ENCODE measurements at places on chromosomes 12 and 14.
A peak's percentile ranks its signal among the peaks of the same experiment; 100 is the strongest.

GRCh38 chr12:25713264-25713663, 160.2 kb upstream of the LMNTD1 start:
- no peak for DNase-seq

DNA sequence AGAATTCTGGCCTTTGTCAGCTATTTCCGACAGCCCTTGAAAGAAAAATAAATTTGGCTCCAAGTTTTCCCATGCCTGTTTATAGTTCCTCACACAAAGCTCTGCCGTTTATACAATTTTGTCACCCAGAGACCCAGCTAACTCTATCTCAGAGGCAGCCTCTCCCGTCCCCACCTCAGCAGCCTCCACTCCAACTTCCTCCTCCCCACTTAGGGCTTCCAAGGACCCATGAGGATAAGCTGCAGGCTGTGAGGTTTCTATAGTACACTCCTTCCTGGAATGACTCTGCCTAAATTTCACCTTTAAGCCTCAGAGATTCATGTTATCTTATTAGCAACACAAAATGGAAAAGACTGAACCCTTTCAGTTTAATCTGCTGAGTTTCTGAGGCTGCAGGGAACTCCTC, 71.8 kb downstream of the TTC9 start:
- no peak for DNase-seq

- no peak for DNase-seq
Observed at GRCh38 chr14:72644758-72645489, 249.0 kb downstream of the DPF3 start.

DNA sequence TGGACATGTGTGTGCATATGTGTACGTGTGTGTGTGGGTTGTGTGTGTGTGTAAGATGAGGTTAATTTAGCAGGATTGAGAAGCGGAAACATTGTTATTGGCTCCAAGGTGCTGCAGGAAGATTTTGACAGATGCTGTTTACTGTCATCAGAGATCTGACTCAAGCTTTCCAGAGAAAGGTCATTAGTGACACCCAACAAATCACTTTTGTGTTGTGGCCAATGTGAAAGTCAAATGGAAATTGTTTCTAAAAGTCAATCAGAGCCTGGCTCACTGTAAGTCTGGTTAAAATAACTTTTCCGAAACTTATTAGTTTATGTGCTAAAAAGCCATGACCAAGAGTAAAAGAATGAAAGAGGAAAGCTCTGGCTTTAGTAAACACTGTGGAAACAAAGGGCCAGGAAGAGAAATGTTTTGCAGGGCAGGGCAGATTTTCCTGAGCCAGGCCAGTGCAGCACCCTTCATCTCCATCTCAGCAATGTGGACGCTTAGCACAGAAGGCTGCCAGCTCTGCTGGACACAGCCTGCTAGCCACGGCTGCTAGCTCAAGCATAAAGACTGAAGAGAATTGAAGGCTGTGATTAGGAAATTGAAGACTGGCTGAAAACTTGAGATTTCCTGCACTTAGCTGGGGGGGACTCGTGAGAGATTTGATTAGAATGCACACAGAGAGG, 235.8 kb downstream of the NEDD1 start:
- no peak for DNase-seq

DNA sequence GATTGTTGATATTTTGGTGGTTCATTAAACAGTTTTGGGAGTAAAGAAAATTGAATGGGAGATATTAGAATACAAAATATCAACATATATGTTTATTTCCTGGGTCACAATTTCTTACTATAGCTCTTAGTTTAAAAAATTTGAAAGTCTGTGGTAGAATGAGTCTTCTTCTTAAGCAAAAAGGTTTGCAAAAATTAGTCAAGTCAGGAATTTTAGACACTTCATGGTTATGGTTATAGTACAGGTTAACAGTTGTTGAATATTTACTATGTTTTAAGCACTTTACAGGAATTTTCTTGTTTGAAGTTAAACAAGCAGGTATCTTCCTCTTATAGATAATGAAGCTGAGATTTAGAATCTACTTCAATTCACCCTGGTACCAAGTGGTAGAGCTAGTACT, 56.8 kb downstream of the USP15 start:
- DNase-seq: no peak

- DNase-seq: no peak
Observed at GRCh38 chr12:108253540-108253939, 85.6 kb downstream of the CMKLR1 start.

DNA sequence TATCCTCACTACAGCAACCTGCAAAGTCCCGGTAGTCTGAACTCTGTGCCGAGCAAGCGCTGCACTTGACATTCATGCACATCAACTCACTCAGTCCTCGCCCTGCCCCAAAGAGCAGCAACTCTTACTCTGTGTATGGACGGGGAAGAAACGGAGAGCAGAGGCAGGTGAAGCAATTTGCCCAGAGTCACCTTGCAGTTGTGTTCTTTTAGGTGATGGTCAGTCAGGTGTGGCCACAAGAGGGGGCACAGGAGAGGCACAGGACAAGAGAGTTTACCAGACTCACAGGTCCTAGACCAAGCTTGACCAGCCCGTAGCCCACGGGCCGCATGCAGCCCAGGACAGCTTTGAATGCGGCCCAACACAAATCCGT, 39.1 kb downstream of the TSPAN11 start:
- DNase-seq: no peak

DNA sequence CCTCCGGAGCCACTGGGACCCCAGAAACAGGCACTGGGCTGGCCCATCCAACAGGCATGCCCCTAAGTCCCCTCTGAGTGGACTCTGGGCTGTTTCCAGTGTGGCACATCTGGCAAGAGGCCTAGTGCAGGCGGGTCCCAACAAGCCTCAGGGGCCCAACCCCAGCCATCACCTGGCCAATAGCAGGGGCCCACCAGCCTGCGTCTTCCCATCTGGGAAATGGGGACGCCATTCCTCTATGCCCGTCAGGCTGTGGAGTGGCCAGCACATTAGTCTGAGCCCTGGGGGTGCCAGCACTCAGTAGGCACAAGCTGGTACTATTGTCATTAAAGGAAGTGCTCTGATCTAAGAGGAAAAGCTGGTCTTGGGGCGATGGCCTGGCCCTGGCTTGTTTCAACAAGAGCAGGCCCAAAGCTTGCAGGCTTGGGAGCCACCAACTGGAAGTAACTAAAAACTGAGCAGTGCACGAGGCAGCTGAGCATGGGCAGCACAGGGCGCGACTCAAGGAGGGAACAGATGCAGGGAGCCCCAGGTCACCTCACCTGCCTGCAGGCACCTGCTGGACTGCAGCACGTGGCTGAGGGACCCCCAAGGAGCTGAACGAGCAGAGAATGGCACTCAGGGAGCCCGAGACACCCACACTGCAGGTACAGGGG, 8.4 kb downstream of the DEGS2 start:
- no peak for DNase-seq

DNA sequence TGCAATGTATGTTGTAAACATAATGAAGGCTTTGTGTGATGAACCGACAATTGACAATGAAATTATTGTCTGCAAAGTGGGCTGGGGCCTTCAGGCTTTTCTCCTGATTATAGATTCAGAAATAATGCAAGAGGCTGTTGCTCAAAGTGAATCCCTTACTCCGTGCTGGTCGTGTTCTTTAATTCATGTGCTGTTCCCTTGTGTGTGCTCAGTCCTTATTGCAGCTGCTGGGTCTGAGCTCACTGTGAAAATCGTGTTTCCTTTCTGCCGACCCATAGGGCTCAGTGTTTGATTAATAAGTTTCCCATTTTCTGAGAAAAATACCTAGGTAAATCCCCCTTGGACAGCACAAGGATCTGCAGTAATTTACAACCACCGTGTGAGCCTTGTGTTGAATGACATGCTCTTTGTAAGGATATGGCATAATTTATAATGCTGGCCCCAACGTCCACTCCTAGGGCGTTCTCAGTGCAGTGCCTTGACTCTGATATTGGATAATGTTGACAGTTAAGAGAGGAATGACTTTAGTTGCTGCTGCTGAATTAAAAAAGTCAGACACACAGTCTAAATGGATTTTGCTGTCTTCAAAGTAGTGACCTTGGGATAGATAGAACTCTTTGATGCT, 81.6 kb downstream of the RGS6 start:
- no peak for DNase-seq

- DNase-seq: peak; percentile 0
Observed at GRCh38 chr12:34405286-34406227, 383.3 kb downstream of the ALG10 start.

GRCh38 chr12:76041406-76041805, 9.8 kb upstream of the PHLDA1 start:
- DNase-seq: no peak

DNA sequence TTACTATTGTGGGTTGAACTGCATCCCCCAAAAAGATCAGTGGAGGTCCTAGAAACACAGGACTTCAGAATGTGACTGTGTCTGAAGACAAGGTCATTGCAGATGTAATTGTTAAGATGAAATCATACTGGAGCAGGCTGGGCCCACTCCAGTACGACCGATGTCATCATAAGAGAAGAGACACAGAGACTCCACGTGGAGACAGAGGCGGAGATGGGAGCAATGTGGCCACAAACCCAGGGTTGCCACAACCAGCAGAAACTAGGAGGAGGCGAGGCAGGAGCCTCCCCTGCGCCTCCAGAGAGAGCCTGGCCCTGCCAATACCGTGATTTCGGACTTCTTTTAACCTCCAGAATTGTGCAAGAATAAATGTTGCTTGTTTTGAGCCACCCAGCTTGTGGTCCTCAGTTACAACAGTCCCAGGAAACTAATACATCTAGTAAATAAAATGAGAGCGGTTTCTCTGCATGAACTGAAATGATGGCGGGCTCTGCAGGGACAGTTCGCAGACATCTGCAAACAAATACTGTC, 25.7 kb upstream of the FZD10 start:
- DNase-seq: no peak

GRCh38 chr12:87272851-87273250, 756.4 kb downstream of the C12orf50 start:
- DNase-seq: no peak

- DNase-seq: no peak
Observed at GRCh38 chr12:24014915-24015832, 65.7 kb upstream of the SOX5 start.

DNA sequence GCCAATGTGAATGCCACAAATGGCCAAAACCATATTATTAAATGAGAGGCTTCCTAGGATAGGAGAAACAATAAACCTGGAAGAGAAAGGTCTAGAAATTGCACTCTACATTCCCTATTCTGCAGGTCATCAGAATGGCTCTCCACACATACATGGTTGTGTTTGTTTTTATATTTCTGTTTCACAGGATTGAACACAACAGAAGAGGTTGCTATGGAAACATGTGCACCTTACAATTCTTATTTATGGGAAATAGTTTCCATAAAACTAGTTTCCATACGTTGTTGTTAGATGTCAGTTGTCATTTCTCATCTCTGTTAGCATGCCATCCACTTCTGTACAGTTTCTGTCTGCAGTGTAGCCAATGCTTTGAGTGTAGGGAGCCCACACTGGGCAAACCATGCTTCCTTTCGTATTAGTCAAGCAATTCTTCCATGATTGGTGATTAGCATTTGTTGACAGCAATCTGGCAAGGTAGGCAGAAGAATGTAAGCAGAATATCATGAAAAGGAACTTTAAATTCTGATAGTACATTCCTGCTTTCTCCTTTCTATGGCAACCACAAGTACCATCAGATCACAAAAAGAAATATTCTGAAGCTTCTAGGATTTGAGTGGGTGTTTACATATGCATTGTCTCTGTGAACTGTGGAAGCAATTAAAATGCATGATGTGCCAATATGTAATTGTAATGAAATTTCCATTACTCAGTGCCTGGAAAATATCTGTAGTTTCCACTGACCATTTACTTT, 141.6 kb upstream of the AVPR1A start:
- no peak for DNase-seq

- no peak for DNase-seq
Observed at GRCh38 chr12:104671409-104672095, 214.8 kb downstream of the CHST11 start.

DNA sequence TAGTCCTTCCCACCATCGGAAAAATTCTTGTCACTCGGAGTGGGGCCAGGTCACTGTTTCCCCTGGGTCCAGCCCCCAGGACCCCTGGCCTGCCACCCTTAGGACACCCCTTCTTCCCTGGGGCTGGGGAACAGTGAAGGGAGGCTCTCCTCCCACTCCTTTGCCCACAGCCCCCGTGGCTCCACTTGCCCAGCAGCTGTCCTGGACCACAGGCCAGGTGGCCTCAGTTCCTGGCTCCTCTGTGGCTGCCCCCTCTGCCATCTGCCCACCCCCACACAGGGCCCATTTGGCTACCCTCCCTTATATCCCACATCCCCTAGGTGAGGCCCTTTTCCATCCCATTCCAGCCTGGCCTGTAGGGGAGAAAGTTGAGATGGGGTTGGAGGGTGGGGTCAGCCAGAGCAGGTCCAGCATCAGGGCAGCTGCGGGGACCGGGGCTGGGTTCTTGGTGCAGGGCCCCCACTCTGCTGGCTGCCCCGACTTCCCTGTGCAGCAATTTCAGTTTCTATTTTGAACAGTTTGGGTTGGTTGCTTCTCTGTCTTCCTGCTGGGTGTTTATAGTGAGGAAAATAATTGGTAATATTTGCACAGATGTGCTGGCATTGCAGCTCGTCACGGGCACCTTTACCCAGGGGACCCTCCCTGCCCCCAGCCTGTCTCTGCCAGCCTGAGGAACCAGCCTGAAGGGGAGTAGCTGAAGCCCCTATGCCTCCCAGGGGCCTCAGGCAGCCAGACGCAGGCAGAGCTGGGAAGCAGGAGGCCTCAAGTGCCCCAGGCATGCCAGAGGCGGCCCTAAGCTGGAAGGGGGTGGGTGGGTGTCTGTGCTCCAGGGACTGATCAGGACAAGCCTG, 23.4 kb downstream of the SYNDIG1L start:
- DNase-seq: no peak

DNA sequence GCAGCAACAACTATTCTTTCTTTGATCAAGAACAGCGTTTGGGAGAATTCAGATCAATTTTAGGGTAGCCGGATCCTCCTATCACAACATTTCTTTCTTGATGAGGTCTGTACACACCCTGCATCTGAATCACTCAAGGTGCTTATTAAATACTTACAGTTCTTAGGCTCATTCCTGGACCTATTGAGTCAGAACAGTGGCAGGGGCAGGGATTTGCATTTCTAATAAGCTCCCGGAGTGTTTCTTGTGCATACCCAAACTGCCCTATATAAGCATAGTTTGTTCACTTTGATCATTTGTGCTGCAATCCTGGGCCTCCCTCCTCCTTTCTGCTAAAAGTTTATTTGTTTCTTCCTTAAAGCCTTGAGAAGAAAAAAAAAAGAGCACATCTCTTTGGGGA, 80.5 kb upstream of the RPH3A start:
- no peak for DNase-seq

GRCh38 chr12:13947276-13947946, 34.0 kb downstream of the GRIN2B start:
- DNase-seq: no peak

GRCh38 chr14:89370381-89370780, 46.7 kb downstream of the FOXN3 start:
- DNase-seq: no peak

DNA sequence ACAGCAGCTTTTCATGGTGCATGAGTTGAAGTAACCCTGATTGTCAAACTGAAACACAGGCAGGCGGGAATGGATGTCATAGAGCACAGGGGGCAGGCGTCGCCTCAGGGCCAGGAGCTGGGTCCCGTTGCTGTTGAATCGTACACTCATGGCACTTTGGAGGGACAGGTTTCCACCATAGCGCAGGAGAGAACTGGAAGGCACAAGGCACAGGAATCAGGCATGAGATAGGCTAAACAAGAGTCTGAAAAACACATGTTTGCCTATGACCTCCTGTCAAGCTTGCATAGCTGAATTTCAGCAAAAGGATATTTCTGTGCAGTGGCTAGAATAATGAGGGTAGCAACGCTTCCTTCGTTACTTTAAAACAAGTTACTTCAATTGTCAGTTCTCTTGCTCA, 61.2 kb downstream of the DCAF5 start:
- DNase-seq: no peak
